ENCODE measurements at places on chromosomes 5 and 9.

DNA sequence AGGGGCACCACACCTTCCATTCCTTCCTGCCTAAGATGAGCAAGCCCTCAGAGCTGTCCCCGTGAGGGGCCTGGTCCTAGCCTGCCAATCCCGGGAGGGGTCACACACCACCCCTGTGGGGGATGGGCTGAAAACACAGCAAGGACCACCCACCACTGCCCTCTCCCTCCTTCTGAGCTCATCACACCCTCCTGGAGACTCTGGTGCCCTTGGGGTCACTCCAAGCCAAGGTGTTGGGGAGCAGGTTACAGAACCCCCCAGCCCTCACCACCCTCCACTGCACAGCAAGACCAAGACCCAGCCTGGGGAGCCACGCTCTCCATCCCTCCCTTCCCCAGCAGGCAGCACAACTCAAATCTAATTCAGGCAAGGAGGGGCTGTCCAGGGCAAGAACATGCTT is 60.5 kb upstream of the PPP1R26 start:
- no peak for DNase-seq

DNA sequence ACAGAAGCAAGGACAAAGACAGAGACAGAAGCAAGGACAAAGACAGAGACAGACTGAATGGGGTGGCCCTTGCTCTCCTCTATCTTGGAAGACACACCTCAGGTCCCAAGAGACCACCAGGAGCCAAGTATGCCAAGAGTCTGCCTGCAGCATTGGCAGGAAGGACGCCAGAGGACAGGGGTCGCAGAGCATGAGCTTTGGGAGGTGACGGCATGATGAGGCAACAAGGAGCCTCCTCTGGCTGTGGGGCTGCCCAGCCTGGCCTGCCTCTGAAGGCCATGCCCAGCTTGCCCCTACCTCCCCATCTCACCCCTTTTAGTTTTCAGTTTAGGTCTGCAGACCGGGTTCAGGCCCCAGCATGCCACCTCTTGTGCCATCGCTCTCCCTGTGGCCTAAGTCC is 17.6 kb downstream of the PDGFRB start:
- no peak for DNase-seq

DNA sequence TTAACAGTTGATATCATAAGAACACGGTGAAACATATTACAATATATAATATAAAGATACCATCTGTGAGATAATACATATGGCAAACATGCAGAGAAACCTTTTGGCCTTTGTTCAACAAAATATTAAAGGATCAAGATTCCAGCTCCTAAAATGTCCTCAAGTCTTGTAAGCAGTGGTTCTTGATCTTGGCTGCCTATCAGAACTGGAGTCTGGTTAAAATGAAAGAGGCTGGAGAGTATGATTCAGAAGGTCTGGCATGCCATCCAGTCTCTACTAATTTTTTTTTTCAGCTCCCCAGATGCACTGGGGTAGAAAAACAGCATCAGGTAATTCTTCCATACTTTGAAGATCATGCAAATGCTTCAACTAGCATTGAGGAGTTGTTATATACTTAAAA is 83.2 kb downstream of the TNC start:
- DNase-seq, result no peak

GRCh38 chr9:111454751-111455150 is 29.4 kb downstream of the ECPAS start:
- DNase-seq, result no peak

- peak; percentile 68 for DNase-seq
These were observed 10.5 kb upstream of the GALNT10 start for GRCh38 chr5:154179846-154180710.

- no peak for DNase-seq
These were observed 28.8 kb downstream of the NSD1 start for GRCh38 chr5:177162379-177162778.

DNA sequence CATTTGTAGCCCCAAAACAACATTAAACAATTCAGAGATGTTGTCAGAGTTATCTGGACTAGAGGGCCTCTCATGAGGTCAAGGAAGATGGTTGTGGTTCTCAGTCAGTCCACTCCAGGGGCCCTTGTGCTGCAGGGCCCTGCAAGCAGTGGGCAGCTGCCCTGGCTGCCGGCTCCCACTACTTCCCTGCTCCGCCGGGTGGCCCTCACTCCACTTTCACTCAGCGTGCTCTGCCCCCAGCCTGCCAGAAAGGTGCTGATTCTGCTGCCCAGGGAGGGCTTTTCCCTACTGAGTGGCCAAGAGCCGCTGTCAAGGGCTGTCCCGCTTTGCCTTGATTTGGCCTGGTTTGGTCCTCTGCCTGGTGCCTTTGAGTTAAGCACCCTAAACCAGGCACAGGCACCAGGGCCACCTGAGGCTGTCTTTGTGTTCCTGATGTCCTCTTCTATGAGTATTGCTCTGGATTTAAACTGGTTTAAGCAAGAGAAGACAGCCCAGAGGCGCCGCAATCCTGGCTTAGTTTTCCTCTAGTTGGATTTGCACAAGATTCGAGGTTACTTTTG is 117.2 kb downstream of the GADD45G start:
- DNase-seq, result no peak

DNA sequence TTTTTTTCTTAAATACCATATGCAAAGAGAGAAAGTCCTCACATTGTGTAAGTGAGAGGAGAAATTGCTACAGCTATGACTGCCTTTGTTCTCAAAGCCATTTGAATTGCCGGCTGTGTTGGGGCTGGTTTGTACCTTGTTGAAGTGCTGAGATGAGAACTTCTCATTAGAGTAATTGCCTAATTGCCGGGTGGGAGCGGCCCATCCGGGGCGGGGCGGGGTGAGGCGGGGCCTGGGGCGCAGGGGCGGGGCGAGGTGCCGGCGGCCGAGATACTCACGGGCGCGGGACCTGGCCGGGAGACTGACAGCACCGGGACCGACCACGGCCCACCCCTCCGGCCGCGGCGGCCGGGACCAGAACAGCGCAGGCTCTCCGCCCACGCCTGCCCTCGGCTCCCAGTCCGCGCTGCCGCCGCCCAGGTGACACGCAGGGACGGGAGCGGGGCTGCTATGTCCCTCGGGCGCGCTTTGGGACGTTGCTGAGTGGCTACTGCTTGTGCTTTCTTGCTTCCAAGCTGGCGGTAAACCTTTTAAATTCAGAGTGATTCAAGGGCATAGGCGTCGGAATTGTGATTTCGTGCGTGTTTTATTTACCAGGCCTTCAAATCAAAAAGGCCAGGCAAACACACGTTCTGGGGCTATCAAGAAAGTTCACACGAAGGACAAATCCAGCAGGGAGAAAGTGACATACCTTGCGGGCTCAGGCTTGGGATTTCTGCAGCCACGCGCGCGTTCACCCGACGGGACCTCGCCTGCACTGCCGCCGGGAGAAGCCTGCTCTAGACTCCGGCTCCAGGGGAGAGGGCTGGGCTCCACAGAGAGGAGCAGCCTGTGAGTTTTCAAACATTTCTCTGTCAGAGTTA is 269.1 kb downstream of the FANCC start:
- DNase-seq, result peak; percentile 11

DNA sequence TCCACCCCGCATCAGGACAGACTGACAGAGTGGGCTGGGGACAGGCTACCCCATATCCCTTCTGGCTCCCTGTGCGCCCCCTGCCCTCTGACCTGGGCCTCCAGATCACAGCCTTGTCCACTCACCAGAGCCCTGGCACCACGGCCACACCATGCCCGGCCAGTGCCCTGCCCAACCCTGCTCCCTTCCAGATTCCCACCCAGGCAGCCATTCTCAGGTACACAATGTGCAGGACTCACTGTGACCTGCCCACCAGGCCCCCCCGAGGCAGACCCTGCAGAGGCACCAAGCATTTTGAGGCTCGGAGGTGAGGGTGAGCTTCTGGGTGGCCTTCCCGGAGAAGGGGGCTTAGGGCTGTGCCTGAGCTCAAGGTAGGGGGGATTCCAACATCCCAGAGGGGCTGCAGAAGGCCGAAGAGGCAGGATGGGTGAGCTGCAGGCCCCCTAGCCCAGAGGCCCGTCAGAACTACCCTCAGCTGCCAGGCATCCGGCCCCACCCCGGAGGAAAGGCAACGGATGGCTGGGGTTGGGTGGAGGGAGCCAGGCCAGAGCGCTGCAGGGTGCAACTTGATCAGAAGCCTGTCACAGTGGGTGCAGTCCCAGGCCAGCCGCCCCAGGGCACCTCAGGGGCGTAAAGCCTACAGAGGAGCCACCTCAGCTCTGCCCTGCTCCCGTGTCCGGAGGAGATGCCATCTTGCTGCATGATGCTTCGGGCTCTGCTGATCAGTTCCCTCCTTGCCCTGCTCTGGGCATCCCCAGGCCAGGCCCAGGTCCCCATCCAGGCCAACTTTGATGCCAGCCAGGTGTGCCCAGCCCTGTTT is at the start of gene LCNL1:
Gene LCNL1 (plus strand): TSS at position 762 of the 820 bp plus-strand sequence. CDS start 594 bp downstream, outside the sequence.
- DNase-seq, result no peak

GRCh38 chr9:88926781-88927505 is 64.3 kb upstream of the S1PR3 start:
- no peak for DNase-seq

DNA sequence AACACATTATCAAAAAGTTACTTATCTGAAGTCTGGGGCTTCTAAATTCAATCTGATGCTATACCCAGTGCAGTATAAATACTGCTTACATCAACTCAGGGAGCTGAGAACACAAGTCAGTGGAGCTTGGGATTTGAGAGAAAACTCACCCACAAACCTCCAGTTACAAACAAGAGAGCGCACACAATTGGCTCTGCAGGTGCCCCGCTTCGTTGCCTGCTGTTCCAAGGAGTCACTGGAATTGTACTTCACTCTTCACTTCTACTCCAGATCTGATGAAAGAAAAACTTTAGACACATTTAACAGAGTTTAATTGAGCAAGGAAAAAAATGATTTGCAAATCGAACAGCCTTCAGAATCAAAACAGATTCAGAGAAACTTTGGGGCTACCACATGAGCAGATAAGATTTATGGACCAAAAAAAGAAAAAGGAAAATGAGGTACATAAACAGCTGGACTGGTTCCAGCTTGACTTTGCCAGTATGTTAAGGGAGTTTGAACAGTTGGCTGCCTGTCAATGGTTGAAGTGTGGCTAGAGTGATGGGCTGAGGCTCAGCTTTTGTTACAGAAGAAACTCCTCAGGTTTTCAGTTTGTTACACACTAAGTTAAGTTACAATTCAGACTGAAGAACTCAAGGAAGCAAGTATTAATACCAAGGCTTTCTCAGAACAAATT is 156.6 kb downstream of the AOPEP start:
- DNase-seq, result no peak
